ENCODE measurements at places on chromosomes 12 and 14.

DNA sequence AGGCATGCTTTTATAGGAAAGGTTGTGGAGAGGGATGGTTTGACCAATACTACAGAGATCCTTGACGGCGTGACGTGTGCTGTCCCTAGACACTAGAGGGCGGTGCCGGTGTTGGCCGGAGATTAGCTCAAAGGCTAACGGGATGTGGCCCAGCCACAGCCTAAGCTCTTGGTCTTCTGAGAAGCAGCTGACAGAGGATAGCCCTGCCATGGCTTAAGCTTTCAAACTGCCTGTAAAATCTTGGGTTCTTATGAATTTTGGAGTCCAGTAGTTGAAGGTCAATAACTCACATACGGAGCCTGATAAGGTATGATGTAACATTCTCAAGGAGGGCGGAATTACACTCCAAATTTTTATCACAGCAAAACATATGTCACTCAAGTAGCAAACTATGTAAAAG, 515.7 kb upstream of the ATXN7L3B start:
- DNase-seq = peak; percentile 35

GRCh38 chr12:62130402-62130801, 129.8 kb upstream of the USP15 start:
- DNase-seq = no peak

DNA sequence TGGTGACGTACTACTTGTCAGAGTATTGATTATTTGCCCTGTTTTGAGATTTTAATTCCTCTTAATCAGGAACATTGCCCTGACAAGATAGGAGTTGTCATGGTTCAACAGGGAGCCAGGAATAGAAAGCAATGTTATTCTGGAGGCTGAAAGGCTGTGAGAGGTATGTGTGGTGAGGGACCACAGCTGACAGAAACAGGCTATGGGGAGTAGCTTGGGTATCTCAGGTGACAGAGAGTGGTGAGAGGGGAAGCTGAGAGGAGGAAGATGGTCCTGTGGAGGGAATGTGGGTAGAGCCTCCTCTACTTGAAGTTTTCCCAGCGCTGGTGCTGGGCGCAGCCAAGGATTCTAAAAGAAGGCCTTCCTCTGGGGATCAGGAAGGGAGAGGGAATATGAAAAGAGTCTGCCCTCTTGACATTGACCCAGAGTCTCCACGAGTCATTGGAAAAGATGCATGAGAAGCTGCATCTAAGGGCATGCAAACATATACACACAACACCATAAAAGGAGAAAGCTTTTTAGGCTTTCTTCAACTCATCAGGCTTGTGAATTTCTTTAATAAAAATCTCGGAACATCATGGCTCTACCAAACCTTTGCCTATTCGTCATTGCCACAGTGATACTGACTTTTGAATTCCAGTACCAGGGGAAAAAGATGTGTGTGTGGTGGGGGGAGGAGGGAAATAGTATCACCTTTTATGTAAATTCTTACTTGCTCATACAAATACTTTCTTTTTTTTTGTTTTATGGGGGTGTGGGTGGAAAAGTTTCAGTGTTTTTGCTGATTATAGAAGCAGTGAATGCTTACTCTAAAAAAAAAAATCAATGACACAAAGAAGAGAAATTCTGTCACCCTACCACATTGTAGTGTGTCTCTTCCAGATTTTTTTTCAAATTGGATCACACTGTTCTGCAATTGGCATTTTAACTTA, 39.9 kb upstream of the DHRS7 start:
- DNase-seq = no peak

GRCh38 chr14:26855077-26855753, 257.4 kb upstream of the NOVA1 start:
- peak; percentile 74 for DNase-seq

DNA sequence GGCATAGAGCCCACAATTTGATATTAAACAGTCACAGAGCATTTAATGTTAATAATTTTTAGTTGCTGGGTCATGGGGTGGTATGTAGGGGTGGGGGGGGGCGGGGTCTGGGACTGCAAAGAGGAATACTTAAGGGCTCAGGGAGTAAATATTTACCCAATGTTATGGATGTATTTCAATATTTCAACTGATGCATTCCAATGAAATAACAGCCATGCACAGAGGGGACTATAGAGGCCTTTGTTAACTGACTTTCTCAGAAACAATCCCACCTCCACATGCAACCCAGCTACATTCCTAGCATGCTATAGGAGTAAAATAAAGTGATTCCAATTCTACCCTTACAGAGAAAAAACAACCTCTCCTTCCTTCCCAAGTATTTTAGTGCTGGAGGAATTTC, 7.9 kb upstream of the BBS10 start:
- DNase-seq = no peak

DNA sequence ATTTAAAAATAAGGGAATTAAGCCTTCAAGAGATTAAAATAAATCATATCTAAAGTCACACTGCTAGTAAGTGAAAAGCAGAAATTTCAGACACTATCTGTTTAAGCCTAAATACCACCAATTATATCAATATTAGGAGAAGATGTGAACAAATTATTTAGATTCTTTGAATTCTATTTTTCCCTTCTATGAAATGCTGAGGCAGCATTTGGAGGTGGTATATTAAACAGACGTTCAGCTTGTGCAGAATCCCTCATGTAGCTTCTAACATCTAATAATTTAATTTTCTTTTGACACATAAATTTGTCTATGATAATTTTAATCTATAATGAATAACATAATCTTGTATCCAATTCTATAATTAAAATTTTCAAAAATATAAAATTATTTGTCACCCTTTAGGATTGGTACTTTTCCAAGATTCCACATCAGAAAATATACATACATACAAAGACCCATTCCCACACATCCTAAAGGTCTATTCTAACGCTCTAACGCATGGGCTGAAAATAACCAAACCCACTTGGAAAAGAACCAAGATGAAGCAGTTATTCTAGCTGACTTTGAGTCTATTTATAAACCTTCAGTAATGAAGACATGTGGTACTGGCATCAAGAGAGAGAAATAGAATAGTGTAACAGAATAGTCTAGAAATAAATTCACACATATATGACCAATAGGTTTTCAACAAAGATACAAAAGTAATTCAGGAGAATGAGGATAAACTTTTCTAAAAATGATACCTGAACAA, 751.8 kb downstream of the GALC start:
- no peak for DNase-seq

DNA sequence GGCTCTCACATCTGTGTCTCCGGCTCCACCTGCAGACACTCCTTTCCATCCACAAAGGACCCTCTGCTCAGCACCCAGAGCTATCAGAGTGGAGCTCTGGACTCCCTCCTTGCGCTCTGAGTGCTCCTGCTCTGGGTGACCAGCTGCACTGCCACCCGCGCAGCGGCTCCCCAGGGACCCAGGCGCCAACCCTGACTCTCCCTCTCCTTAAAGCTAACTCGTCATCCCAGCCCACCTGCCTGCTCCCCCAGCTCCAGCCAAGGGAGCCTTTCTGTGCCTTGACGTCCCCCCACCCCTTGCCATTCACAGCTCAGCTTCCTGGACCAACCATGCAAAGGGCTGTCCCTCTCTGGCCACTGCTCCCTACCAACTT, 99.0 kb downstream of the SETD3 start:
- DNase-seq = no peak

DNA sequence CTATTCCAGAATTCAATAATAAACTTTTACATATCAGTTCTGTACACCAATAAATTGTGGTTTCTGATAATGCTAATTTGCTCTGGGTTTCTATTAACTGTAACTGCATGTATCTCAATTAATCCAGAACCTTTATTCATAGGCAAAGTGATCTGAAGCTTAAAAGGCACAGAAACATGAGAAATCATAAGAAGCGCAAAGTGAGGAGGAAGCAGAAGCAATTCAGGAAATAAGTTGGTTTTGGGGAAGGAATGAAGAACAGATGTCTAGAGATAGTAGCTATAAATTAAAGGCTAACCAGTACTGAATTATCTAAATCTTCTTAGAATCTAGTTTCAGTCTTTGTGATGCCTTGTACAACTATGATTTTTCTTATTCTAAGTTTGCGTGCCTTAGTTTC, 24.6 kb downstream of the KERA start:
- no peak for DNase-seq

DNA sequence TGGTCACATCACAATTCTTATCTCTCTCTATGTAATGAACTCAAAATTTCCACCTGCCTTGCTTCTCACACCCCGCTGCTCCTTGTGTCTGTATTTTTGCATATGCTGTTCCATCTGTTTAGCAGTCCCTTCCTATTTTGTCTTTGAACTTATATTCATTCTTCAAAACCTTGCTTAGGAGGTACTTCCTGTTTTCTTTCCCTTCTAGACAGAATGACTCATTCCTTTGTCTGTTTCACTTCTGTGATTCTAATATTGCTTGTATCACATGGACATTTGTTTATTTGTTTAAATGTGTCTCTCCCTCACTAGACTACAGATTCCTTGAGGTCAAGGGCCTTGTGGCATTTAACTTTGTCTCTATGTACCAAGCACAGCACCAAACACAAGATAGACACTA, 424.2 kb downstream of the ETNK1 start:
- DNase-seq = peak; percentile 45

- DNase-seq = peak; percentile 94
Observed at GRCh38 chr12:98644712-98645571, at the start of the genes APAF1 and IKBIP. TSS of gene APAF1 (plus strand) at chr12:98645290. CDS start at chr12:98648360, 3,070 bp downstream. TSS of gene IKBIP (minus strand) at chr12:98644788. CDS start at chr12:98644701, 87 bp downstream.

- no peak for DNase-seq
Observed at GRCh38 chr12:132925597-132926414, 30.3 kb downstream of the ZNF605 start.

GRCh38 chr12:4530982-4531586, 7.6 kb upstream of the RAD51AP1 start:
- no peak for DNase-seq
